Activated T-cell treated with anti-CD3 and anti-CD28 coated beads, Interleukin-2, amount 50 U/mL, for 72 hours (primary cell): ENCODE measurements at places on chromosomes 4 and X.
A peak's percentile ranks its signal among the peaks of the same experiment; 100 is the strongest.

DNA sequence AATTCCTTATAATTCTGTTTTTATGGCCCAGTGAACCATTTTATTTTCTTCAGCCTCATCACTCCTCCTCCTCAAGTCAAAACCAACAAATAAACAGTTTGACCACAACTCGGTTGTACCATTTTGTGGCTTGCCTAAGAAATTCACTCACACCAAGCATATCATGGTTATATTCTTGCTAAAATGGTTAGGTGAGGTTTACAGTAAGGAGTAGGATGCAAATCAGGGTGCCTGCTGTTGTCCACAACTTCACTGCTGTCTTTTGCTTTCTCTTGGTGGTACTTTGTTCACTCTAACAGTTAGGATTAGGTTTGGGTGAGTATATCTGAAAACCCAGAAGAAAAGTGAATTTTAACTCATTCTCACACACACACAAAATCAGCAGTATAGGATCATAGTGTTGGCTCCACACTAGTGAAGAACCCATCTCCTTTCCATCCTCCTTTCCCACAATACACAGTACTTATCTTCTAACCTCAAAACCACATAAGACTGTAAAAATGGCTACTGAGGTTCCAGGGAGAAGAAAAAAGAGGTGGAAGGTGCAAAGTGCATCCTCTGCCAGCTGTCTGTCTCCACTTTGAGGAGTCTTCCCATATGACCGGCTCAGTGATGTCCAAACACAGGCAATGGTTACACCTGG, 368.8 kb downstream of the STPG2 start:
- DNase-seq: no peak

GRCh38 chrX:18026166-18026565, 165.1 kb upstream of the RAI2 start:
- DNase-seq: no peak

DNA sequence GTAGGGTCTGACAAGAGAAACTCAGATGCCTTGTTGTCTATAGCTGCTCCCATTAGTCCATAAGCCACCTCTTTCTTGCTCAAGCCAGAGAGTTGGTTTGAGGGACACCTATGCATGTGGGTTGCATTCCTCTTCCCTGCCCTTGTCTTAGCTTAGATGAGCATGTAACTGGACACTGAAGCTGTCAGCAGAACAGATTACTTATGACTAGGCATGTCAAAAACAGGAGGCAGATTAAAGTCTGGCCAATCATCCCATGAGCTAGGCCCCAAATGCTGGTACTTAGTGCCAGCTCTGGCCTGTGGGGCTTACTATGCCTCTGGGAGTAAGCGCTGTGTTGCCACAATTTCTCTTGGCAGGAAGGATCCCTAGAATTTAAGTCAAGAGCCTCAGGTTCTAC, 215.2 kb downstream of the AR start:
- DNase-seq: no peak

DNA sequence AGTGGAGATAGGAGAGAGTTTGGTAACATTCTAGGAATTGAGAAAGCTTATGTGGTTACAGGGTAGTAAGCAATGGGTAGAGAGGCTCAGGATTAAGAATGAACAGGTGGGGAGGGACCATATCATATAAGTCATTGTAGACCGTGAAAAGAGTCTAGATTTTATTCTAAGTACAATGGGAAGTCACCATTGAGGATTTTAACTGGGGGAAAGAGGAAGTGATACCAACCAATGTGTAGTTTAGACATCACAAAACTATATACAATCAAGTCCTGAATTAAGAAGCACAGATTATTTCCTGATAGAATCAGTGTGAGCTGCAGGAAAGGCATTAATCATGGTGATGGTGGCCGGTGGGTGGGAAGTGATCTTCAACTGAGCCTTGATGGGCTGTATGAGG, 178.3 kb upstream of the ZIC3 start:
- no peak for DNase-seq

GRCh38 chr4:114251020-114251419, 271.6 kb upstream of the ARSJ start:
- no peak for DNase-seq

DNA sequence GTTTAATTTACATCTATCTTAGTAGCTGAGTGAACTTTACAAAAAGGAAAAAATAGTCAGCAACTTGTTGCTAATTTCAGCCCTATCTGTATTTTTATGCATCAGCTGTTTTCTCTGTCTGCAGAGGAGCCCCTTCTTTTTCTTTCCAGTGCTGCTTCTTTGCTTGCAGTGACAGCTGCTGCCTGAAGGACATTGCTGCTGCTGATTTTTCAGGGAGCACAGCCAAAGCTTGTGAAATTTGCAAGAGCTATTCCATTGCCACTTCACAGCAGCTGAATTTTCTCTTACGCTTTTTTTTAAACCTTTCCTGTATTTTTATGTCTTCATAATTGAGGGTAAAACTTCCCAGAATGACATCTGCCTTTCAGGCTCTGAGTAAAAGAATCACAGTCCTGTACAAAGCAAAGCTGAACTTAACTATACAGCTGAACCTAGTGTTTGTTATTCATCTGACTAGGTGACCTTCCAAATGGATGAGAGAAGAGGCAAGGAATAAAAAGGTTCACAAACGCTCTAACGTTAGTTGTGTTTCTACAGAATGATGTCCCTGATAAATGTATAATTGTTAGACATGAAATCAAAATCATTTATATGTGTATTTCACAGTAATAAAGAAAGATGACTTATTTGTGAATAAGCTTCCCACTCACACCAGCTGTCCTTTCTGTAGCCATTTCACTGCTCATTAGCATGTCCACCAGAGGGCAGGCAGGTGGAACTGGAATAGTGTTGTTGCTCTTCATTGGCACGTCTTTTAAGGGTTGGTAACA, 541.4 kb downstream of the ADGRL3 start:
- DNase-seq: no peak

- DNase-seq: no peak
Observed at GRCh38 chrX:42089031-42089430, 165.7 kb upstream of the CASK start.

DNA sequence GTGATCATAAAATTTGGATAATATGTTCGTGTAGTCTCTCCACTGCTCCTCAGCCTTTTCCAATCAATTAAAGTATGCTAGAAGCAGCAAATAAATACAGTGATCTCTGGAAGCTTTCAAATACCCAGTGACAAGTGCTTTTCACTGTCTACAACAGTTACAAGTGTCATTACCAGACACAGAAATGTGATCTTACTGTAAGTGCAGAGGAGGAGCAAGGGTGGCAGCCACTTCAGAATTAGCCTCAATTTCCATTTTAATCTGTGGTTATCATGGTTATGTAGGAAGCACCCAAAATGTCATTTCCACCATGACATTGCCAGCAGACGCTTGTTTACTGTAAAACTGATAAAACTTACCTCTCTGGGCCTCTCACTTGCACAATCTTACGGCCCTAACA, 133.9 kb upstream of the ADAMTS3 start:
- DNase-seq: no peak

- DNase-seq: no peak
Observed at GRCh38 chr4:116321471-116321870, 763.9 kb downstream of the TRAM1L1 start.

DNA sequence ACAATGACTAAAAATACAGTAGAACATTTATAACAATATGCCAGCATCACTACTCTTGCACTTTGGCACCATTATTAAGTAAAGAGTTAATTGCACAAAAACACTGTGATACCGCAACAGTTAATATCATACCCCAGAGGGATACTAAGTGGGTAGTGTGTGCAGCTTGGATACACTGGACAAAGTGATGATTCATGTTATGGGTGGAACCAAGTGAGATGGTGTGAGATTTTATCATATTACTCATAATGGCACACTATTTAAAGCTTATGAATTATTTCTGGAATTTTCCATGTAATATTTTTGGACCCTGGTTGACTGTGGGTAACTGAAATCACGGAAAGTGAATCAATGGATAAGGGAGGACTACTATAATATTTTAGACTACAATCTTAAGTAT, 265.3 kb downstream of the PCDH18 start:
- DNase-seq: no peak

DNA sequence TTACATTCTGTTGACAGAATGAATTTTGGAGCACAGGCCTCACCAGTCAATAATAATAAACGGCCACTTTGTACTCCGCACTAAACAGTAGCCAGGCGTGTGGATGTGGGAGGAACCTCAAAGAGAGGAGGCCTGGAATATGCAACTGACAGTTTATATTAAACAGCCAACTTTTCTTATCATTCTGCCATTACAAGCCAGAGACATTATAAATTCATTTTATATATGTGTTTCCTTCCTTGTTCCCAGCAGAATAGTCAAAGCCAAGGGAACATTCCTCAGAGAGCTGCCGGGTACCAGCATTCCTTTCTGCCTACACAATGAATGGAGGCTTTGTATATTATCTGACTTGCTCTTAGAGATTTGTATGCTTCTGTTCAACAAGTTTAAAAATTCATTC, 436.5 kb upstream of the FTHL17 start:
- no peak for DNase-seq

DNA sequence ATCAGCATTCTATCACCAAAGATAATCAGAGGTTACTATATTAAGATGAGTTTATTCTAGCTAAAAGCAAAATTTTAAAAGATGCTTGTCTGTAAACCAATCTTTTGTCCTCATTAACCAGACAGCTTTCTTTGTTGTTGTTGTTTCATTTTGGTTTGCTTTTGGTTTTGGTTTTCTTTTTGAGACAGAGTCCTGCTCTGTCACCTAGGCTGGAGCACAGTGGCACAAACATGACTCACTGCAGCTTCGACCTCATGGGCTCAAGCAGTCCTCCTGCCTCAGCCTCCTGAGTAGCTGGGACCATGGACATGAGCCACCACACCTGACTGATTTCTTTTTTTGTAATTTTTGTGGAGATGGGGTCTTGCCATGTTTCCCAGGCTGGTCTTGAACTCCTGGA, 102.9 kb downstream of the COX18 start:
- peak; percentile 5 for DNase-seq

DNA sequence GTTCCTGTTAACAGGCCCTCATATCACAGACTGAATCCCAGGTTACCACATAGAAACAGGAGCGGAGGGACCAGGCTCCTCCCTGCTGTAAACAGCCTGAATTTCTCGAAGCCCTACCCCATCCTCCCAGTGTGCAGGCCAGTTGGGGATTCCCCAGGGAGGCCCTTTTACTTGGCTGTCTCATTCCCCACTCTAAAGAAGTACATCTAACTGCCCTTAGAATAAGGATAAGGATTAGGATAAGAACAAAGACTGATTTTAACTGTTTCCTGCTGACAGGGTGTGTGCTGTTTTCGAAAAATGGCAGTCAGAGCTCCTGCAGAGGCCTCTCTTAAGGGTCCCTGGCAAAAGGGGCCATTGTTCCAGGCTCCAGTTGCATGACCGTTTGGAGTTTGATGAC, 133.7 kb downstream of the PAPSS1 start:
- no peak for DNase-seq

DNA sequence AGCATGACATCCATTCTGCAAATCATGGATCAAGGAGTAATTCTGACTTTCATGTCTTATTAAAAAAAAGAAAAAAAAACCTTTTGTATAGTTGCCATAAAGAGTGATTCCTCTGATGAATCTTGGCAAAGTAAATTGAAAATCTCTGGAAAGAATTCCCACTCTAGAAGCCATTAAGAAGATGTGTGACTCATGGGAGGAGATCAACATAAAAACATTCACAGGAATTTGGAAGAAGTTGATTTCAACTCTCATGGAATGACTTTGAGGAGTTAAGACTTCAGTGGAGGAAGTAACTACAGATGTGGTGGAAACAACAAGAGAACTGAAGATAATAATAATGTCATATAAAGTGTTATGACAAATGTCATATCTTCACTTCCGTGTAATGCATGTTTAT, 204.2 kb downstream of the PABPC4L start:
- no peak for DNase-seq

DNA sequence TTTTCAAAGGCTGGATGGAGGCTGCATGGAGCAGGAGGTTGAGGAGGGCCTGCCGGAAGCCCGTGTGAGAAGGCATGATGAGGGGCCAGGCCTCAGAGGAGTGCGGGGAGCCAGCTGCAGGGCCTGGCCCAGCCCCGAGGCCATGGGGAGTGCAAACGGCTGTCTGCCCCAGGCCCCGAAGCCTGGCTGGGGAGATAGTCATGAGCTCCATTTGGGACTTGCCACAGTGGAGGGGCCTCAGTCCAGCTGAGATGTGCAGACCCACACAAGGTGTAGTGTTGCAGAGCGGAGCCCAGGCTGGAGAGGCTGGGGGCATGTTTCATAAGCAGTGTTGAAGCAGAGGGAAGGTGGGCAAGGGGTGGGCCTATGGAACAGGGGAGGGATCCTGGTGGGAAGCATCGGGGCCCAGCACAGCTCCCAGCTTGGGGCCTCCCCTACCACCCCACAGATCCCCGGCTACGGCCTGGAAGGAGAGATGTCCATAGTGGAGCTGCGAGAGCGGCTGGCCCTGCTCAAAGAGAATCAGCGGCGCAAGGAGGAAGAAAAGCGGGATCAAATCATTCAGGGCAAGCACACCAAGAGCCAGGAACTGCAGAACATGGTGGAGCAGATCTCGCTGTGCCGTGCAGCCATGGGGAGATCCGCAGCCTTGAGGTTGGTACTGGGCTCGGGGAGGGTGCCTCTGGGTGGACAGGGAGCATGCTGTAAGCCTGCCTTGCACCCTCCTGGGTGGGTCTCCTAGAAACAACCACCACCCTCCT, 9.1 kb upstream of the RNF4 start:
- no peak for DNase-seq

DNA sequence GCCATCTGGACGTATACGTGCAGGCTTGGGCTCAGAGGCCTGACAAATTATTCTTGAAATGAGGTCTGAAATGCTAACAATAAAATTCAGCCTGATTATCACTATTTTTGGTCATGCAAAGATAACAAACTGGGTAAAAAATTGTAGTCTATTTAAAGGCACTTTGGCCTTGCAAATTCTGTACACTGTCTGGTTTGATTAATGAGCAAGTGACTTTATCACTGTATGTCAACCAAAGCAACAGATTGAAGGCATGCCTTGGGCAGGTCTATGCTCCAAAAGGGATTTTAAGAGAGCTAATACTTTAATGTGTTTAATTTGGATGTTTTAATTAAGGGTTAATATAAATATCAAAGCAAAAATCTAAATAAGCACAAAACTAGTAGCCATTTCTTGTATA, 1034.9 kb upstream of the GRID2 start:
- DNase-seq: no peak
